ENCODE measurements at places on chromosomes 11 and 22.

DNA sequence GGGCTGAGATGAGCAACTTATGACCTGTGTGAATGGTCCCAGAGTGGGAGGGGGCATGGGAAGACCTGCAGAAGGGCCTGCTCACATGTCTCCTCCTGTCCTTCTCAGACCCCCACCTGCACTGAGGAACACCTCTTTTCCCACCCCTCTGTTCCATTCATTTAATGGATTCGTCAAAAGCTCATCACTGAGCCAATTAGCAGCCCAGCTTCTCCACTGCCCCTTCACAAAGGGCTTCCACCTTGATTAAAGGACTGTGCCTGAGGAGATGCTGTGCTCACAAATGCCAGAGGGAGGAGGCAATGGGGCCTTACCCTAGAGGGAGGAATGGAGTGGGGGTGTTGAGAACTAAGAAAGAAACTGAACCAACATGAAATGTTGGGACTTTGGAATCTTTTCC is 14.0 kb upstream of the CDON start:
- DNase-seq = no peak

- no peak for DNase-seq
These were observed 313.6 kb upstream of the ANO3 start for GRCh38 chr11:26018336-26018735.

DNA sequence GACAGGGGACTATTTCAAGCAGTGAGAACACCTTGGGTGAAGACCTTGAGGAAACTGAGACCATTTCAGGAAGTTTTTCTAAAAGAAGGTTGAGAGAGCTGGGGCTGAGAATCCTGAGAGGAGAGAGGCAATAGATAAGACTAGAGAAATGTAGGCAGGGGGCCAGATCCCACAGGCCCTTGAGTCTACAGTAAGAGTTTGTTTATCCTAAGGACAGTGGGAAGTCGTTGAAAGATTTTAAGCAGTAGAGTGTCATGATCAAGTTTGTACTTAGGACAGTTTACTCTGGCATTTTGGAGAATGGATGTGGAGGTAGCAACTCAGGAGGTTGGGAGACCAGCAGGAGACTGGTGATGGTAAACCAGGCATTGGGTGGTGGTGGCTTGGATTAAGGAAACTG is 17.1 kb downstream of the HSD17B12 start:
- no peak for DNase-seq

- no peak for DNase-seq
These were observed 197.0 kb downstream of the FAM181B start for GRCh38 chr11:82536706-82537105.

- DNase-seq = no peak
These were observed 27.3 kb downstream of the SCGB1A1 start for GRCh38 chr11:62446091-62446490.

DNA sequence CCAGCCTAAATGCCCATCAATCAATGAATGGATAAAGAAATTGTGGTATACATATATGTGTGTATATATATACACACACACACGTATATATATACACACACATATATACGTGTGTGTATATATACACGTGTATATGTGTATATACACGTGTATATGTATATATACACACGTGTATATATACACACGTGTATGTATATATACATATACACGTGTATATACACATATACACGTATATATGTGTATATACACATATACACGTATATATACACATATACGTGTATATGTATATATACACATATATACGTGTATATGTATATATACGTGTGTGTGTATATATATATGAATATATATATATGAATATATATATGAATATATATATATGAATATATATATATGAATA is 54.1 kb downstream of the C2CD3 start:
- no peak for DNase-seq

- DNase-seq = peak; percentile 58
These were observed 2.7 kb upstream of the CDC42BPG start for GRCh38 chr11:64846998-64847666.

DNA sequence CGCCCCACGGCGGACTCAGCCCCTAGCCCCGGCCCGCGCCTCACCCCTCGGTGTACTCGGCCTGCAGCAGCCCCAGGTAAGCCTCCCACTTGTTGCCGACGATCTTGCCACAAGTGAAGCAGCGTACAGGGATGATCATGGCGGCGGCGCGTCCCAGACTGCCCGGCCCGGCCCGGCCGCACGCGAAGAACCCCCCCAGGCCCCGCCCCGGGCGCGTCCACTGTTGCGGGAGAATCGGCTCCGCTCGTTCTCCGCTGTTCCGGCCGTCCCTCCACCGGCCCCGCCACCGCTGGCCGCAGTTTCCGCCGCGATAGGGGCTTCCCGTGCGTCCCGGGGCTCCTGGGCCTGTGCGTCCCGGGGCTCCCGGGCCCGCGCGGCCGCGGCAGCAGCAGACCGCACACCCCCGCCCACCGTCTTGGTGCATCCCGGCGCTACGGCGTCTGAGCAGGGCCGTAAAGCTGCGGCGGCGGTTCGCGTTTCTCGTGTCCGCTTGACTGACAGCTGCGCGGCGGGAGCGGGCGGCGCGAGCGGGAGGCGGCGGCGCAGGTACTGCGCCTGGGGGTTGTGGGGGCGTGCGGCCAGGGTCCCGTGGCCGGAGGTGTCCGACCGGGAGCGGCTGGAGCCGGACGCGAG is at the start of the genes POLR2L and TSPAN4:
Gene POLR2L, minus strand, starts transcription at position 160 of the 633 bp plus-strand sequence. Its CDS starts 21 bp downstream, at position 139.
Gene TSPAN4, plus strand, starts transcription at position 483 of the 633 bp plus-strand sequence. CDS start 7,453 bp downstream, outside the sequence.
- peak; percentile 89 for DNase-seq

GRCh38 chr22:47380692-47381091 is 618.2 kb downstream of the TBC1D22A start:
- DNase-seq = no peak

- no peak for DNase-seq
These were observed 55.2 kb downstream of the ST3GAL4 start for GRCh38 chr11:126410649-126411048.

DNA sequence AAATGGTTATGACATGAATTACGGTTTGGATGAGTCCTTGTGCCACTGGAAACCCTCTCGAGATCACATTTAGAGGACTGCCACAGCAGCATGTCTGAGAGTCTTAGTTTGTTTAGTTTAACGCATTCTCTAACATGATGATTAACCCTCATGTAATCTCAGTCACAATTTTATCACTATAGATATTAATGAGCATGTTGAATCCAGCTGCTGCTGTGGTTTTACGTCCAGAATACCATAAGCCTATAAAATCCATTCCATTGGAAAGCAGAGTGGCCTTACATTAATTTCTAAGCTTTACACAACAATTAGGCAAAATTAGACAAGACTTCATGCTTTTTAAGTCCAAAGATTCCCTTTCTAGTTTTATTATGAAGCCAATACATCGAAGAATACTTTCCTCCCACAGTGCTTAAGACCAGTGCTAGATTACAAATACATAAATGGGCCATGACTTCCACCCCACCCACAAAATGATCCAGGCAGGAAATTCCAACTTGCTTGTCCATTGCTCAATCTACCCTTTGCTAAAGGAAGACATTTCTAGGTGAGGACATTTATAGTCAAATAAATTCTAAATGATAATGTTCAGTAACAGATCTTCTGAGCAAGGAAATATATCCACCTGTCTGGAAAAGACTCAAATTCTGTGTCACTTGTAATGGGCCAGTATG is 3.5 kb upstream of the ELMOD1 start:
- no peak for DNase-seq

DNA sequence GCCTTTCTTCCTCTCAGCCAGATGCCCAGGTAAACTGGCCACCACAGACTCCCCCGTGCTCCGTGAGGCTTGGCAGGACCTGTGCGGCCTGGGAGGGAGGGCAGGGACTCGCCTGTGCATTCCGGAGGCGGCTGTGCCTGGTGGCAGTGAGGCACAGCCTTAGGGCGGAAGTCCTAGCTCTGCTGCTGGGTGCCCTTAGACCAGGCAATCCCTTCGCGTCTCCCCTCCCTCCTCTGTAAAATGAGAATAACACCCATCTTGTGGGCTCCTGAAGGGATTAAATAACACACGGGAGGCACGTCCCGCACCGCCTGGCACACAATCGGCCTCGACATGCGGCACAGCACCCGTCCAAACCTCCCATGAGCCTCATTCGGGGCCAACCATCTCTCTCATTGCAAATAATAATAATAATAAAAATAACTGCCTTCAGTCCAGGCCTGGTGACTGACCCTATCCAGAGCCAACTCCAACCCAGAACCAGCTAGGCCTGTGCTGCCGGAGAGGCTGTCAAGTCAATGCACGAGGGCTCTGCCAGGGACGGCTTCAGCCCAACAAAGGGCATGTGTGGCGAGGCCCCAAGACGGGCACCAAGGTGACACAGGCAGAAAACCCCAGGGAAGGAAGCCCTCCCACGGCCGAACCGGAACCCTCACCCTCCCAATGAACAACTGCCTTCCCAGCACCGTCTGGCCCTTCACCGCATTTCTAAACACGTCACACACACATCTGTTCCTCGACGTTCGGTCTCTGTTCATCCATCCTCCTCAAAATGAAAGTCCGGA is 8.2 kb downstream of the LTO1 start:
- no peak for DNase-seq

GRCh38 chr22:28922540-28923244 is 39.3 kb downstream of the ZNRF3 start:
- no peak for DNase-seq
